ENCODE measurements at places on chromosomes 12 and 14.

DNA sequence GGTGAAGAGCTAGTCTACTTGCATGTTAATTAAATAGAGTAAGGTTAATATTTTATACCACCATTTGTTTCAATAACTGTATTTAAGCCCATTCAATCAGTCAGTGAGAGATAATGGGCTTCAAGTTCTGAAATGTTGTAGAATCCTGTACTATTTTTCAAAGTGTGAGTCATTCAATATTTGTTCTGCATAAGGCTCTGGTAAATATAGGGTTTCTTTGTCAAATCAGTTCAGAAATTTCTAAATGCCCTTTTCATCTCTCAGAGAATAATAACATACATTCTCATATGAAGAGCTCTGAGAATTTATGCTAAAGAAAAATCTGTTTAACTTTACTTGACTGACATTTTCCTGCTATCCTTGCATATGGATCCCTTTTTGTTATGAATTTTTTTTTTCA, 493.3 kb downstream of the TMTC2 start:
- no peak for ATAC-seq

- ATAC-seq: no peak
These were observed 378.4 kb downstream of the CCDC91 start for GRCh38 chr12:28568704-28569103.

- ATAC-seq: peak; percentile 81
These were observed 31.7 kb downstream of the GRIP1 start for GRCh38 chr12:66647034-66647691.

DNA sequence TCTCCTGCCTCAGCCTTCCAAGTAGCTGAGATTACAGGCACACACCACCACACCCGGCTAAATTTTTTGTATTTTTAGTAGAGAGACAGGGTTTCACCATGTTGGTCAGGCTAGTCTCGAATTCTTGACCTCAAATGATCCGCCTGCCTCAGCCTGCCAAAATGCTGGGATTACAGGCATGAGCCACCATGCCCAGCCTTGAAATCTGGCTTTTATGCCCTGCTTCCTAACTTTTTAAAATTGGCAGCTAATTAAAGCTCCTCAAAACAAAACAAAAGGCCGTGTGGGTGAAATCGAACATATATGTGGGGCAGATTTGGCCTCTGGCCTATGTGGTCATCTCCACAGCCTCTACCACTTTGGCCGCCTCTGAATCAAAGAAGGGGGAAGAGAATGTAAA, 37.9 kb downstream of the KCTD10 start:
- ATAC-seq: no peak

GRCh38 chr12:59491877-59492276, 104.0 kb upstream of the SLC16A7 start:
- ATAC-seq: no peak

DNA sequence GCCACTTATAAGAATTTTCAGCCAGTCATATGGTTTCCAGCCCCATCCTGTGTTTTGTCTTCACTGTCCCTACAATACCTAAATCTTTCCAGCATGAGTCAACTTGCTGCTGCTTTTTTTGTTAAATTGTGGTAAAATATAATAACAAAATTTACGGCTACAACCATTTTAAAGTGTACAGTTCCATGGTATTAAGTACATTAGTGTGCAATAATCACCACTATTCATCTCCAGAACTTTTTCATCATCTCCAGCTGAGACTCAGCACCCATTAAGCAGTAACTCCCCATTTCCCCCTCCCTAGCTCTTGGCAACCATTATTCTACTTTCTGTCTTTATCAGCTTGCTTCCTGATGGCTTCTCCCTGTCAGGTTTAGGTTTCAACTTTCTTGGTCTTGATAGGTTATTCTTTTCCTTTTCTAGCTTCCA, 39.1 kb downstream of the FRS2 start:
- ATAC-seq: peak; percentile 78

DNA sequence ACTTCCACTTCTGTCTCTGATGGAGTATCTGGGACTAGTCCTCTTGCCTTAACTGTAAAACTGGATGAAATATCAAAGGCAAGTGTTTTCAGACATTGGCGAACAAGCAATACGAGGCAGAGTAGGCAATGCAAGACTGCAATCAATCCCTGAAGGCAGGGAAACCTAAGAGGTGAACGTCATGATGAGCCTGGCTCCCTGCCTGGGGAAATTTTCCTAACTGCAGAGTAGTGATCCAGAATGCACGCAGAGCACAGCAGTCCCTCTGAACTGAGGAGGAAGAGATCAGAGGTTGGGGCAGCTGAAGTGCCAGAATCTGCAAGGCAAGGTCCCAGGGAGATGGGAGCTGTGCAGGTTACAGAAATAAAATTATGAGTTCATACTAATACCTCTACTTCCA, 18.5 kb downstream of the BHLHE41 start:
- ATAC-seq: no peak
